T-helper 2 cell treated with Interferon-gamma antibody and Interleukin-4, amounts not matched to agents 100 ng/mL and 5 ng/mL, for 36 hours (primary cell): ENCODE measurements at places on chromosomes 6 and 20. TPM values are rescaled to one million over a fixed set of nuclear protein-coding genes. Genes with fewer than 3 reads are reported as not detected.

The ETV7 gene
- 2.7 and 3.0 TPM in 2 replicates for total RNA-seq

The THBS2 gene
- not detected in 2 replicates for total RNA-seq

The SLC35F1 gene
- not detected in 2 replicates for total RNA-seq

The RGS19 gene
- total RNA-seq: 96.3 and 97.6 TPM in 2 replicates

The MEI4 gene
- not detected in 2 replicates for total RNA-seq

The POM121L2 gene
- not detected in 2 replicates for total RNA-seq

The SLC9A8 gene
- 19.7 and 22.3 TPM in 2 replicates for total RNA-seq

The LPA gene
- not detected in 2 replicates for total RNA-seq

The PTCHD4 gene
- total RNA-seq: not detected in 2 replicates

The EGFL8 gene
- total RNA-seq: 7.0 and 8.7 TPM in 2 replicates

The DEFB121 gene
- not detected in 2 replicates for total RNA-seq
